ENCODE measurements at places on chromosomes 2 and 18. TPM values are rescaled to one million over a fixed set of nuclear protein-coding genes. Genes with fewer than 3 reads are reported as not detected.

Gene PUM2
- total RNA-seq: 83.7 TPM

GRCh38 chr18:10080372-10080771, 166.6 kb downstream of the VAPA start:
- H3K4me3 ChIP-seq: no peak overlapping the region
- H3K27ac ChIP-seq: no peak overlapping the region
- no peaks in the 10 kb centered on the region for H3K27me3 ChIP-seq
- no peaks in the 10 kb centered on the region for H3K36me3 ChIP-seq

DNA sequence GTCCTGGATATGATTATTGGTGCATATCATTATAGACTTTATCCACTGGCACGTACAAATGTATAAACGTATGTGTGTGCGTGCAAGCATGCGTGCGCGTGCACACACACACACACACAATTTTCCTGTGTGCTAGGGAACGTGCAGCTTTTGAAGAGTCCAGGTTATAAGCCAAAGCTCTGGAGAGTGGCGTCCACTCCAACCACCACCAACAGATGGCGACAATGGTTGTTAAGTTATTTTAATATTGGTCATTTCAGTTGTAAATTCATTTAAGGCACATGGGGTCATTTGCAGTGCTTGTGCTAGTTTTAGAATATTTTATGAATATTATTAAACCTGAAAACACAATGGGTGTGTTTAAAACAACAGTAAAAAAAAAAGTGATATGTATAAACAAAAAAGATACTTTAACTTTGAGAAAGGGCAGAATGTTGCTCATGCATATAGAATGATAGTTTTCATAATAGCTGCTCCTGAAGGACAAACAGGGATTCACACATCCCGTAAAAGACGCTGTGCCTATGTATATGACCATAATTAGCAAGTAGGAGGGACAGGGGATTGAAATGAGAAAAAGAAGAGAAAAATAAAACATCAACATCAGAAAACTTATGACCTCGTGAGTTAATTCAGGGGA, 124.2 kb upstream of the ITGB6 start:
- H3K4me3 ChIP-seq: no peak overlapping the region
- H3K27me3 ChIP-seq: no peaks in the 10 kb centered on the region
- H3K36me3 ChIP-seq: no peaks in the 10 kb centered on the region
- DNase-seq: peak; percentile 74
- H3K27ac ChIP-seq: no peak overlapping the region

Gene GPR17
- total RNA-seq: not detected

- no peak overlapping the region for H3K27ac ChIP-seq
- no peak overlapping the region for H3K4me3 ChIP-seq
- no peaks in the 10 kb centered on the region for H3K36me3 ChIP-seq
- DNase-seq: no peak
- H3K4me1 ChIP-seq: no peaks in the 10 kb centered on the region
- no peaks in the 10 kb centered on the region for H3K27me3 ChIP-seq
Measured at GRCh38 chr2:147017951-147018645, 826.7 kb upstream of the ACVR2A start.

Gene MARCO
- not detected for total RNA-seq

GRCh38 chr18:43919551-43919950, 642.3 kb upstream of the SYT4 start:
- H3K4me1 ChIP-seq: peaks cover 2% of the 10 kb centered on the region
- H3K27me3 ChIP-seq: no peaks in the 10 kb centered on the region
- DNase-seq: peak; percentile 78
- H3K27ac ChIP-seq: no peak overlapping the region
- H3K36me3 ChIP-seq: no peaks in the 10 kb centered on the region

DNA sequence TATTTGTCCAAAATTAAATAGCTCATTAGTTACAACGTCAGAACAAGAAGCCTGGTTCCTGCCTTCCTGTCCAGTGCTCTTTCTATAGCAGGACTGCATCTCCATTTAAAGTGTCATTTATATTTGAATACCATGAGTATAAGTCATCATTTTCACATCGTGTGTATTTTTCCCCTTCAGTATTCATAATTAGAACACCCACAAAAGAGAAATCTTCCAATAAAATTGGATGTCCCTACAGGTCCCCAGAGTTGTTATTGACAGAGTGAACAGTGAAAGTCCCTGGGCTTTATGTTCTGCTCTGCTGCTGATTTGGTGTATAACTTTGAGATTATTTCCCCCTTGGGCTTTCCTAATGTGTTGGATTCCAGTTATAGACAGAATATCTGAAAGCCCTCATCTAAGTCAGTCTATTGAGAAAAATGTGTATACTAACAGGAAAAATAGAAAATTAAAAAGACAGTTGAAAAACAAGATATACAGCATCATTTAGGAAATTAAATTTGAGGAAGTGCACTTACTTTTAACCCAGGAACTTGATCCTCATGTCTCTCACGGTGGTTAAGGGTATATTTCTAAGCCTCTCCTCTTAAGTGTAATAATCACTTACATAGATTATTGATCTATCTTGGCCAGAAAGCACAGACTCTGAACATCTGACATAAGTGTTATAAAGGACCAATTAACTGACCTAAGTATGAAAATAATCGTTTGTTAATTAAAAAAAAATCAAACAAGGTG, 15.2 kb upstream of the REV1 start:
- no peak overlapping the region for H3K4me3 ChIP-seq
- H3K4me1 ChIP-seq: no peaks in the 10 kb centered on the region
- H3K36me3 ChIP-seq: no peaks in the 10 kb centered on the region
- no peaks in the 10 kb centered on the region for H3K27me3 ChIP-seq
- H3K27ac ChIP-seq: no peak overlapping the region

Gene LONRF2
- total RNA-seq: not detected

Gene MRPL30
- total RNA-seq: 30.7 TPM

- DNase-seq: no peak
- no peak overlapping the region for H3K27ac ChIP-seq
- no peaks in the 10 kb centered on the region for H3K27me3 ChIP-seq
- no peaks in the 10 kb centered on the region for H3K36me3 ChIP-seq
Measured at GRCh38 chr18:8507915-8508705, 101.1 kb upstream of the RAB12 start.

DNA sequence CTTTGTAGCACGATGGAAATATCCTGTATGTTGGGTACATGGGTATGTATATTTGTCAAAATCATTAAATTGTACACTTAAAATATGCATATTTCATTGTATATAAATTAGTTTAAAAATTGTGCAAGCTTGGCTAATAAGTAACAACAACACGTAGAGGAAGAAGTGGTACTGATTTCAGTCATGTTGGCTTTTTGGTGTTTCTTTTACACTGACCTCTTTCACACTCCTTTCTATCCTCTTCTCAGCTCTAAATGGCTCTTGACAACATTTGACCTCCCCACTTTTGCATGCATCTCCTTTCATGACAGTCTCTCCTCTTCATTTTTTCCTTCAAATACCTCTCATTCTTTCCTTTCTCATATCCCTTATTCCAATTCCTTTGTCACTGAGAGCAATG, 801.4 kb upstream of the ZEB2 start:
- no peak overlapping the region for H3K4me3 ChIP-seq
- no peaks in the 10 kb centered on the region for H3K27me3 ChIP-seq
- no peak for DNase-seq
- no peak overlapping the region for H3K27ac ChIP-seq

GRCh38 chr2:181196401-181196800, 216.0 kb downstream of the UBE2E3 start:
- H3K4me1 ChIP-seq: no peaks in the 10 kb centered on the region
- DNase-seq: no peak
- H3K27ac ChIP-seq: no peak overlapping the region
- H3K4me3 ChIP-seq: no peak overlapping the region
- H3K27me3 ChIP-seq: no peaks in the 10 kb centered on the region

- DNase-seq: no peak
- H3K27ac ChIP-seq: no peak overlapping the region
- no peaks in the 10 kb centered on the region for H3K27me3 ChIP-seq
- no peaks in the 10 kb centered on the region for H3K4me1 ChIP-seq
Measured at GRCh38 chr2:101135412-101136296, 15.5 kb downstream of the TBC1D8 start.

Gene C2orf81
- 0.71 TPM for total RNA-seq

DNA sequence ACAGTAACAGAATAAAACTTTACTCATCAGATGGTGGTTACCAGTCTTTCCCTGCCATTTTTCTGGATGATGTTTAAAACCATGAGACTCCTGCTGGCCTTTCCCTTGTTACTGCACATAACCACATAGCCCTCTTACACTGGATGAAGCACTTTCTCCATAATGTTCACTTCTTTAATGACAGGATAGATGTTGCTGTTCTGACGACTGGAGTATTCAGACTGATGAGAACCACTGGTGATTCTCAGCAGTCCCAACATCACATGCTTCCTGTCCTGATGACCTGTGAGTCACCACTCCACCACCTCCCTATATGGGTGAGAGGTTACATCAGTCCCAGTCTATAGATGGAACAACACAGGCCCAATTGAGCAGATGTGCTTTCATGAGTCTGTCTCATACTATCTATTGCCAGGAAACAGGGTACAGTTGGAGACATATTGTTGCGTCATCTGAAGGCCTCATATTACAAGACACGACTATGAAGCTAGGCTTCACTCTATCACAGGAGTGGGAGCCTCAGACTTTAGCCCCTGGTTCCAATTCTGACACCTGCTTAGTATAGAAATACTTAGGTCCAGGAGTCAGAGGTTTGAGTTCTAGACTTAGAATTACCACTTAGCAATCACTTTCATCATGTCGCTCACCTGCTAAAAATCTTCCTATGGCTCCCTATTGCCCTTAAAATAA, 145.7 kb upstream of the KLF7 start:
- H3K27me3 ChIP-seq: no peaks in the 10 kb centered on the region
- no peaks in the 10 kb centered on the region for H3K36me3 ChIP-seq
- peaks cover 11% of the 10 kb centered on the region for H3K4me1 ChIP-seq
- DNase-seq: peak; percentile 88
- peak overlapping the region; percentile 25 for H3K27ac ChIP-seq

Gene NPC1
- 45.2 TPM for total RNA-seq

DNA sequence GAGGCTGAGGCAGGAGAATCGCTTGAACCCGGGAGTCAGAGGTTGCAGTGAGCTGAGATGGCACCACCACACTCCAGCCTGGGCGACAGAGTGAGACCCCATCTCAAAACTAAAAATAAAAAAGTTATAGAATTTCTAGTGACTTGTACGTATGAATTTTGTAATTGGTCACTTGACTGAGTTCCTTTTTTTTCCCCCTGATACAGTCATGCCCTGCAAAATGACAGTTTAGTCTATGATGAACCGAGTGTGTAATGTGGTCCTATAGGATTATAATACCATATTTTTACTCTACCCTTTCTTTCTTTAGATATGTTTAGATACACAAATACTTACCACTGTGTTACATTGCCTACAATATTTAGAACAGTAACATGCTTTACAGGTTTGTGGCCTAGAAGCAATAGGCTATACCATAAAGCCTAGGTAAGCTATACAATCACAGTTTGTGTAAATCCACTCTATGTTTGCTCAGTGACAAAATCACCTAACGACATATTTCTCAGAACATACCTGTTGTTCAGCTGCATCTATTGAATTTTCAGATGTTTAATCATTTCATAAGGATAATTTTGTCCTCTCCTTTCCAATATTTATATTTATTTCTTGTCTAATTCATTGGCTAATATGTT, 25.4 kb downstream of the SOCS6 start:
- no peaks in the 10 kb centered on the region for H3K36me3 ChIP-seq
- no peak overlapping the region for H3K27ac ChIP-seq
- H3K4me1 ChIP-seq: no peaks in the 10 kb centered on the region
- H3K27me3 ChIP-seq: no peaks in the 10 kb centered on the region

DNA sequence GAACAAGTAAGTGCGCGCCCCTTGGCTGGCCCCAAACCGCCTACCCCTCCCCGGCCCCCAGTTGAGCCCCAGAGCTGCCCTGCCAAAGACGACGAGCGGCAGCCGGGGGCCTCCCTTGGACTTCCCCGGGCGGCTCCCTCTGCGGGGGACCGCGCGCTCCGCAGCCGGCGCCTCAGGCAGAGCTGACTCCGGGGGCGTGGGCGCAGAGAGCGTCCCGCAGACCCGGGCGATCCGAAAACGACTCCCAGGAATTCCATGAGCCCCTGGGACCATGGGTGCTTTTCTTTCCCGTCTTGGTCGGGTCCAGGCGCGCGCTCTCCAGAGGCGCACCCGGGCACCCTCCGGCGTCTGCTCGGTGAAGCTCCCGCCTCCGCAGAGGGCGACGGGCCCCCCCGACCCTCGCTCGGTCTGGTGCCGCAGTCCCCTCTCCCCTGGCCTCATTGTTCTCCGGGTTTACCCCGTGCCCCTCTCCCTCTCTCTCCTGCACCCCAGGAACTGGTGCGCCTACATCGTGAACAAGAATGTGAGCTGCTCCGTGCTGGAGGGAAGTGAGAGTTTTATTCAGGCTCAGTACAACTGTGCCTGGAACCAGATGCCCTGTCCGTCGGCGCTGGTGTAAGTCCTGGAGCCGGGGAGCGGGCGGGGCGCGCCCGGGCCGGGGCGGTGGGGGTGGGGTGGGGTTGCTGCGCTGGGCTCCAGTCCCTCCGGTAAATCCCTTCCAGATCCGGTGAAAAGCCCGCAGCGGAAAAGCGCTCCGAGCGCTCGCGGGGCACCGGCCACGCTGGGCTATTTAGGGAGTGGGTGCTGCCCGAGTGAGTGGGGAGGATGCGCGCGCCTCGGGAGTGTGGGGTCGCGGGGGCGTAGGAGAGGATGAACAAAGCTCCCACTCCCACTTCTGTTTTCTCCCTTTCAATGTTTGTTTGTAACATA, 776 bp downstream of the EMILIN2 start:
- no peak overlapping the region for H3K4me3 ChIP-seq
- H3K27ac ChIP-seq: no peak overlapping the region
- H3K36me3 ChIP-seq: no peaks in the 10 kb centered on the region
- H3K4me1 ChIP-seq: peaks cover 19% of the 10 kb centered on the region
- H3K27me3 ChIP-seq: peaks cover 38% of the 10 kb centered on the region

Gene FSHR
- not detected for total RNA-seq

DNA sequence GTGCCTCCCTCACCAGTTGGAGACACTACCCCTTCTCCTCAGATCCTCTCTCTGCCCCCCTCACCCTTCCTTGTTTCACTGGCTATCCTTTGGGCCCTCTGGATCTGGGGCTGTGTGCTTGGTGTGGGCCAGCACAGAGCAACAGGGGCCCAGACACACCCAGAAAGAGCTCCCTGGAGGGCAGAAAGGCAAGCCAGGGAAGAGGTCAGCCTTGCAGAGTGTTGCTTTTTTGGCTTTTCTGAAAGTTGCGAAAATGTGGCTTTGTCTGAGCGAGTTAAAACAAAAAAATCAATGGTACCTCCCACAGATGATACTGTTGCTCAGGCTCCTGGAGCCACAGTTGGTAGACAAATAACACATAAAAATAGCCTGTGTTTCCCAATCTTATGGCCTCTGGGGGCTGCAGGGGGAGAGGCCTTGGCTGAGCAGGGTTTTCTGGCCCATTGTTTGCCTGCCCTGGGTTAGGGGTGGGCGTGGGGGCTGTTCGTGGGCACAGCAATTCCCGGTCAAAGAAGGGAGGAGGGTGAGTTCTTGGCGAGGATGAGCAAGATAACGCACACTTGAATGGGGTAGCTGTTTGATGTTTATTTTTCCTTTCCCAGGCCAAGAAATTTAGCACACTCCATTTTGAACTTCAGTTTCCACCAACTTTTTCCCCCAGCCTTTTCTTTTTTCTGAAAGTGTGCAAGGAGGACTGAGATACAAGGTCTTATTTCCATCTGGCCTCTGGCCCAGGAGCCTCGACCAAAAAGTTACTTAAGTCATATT, 167.0 kb upstream of the HAAO start:
- H3K4me1 ChIP-seq: peaks cover 30% of the 10 kb centered on the region
- H3K36me3 ChIP-seq: no peaks in the 10 kb centered on the region
- H3K27me3 ChIP-seq: no peaks in the 10 kb centered on the region
- no peak overlapping the region for H3K27ac ChIP-seq

Gene FSIP2
- 0.16 TPM for total RNA-seq

- peak; percentile 25 for DNase-seq
- H3K4me3 ChIP-seq: no peak overlapping the region
- peaks cover 5% of the 10 kb centered on the region for H3K4me1 ChIP-seq
- no peaks in the 10 kb centered on the region for H3K36me3 ChIP-seq
- H3K27me3 ChIP-seq: peaks cover 25% of the 10 kb centered on the region
Measured at GRCh38 chr2:10909050-10909995, 2.4 kb upstream of the KCNF1 start.

Gene RAB6C
- not detected for total RNA-seq
